ENCODE measurements at places on chromosomes 6 and 20.

DNA sequence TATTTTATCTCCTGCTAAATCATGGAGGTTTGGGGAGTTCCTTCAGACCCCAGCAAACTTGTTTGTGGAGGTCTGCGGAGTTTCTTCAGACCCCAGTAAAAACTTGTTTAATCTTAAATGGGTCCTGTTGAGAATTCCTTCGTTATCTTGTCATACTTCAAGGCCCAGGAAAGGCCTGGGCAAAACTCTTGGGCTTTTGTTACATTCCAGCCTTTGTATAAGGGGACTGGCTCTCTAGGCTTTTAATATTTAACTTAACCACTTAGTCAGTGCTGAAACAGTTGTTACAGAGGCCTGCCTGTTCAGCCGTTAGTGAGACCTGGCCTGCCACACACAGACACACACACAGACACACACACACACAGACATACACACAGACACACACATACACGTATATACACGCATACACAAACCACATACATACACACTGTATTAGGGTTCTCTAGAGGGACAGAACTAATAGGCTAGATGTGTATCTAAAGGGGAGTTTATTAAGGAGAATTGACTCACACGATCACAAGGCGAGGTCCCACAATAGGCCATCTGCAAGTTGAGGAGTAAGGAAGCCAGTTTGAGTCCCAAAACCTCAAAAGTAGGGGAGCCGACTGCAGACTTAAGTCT is 21.3 kb upstream of the CST3 start:
- no peak for DNase-seq

GRCh38 chr20:43138061-43138770 is 51.5 kb downstream of the PTPRT start:
- no peak for DNase-seq

DNA sequence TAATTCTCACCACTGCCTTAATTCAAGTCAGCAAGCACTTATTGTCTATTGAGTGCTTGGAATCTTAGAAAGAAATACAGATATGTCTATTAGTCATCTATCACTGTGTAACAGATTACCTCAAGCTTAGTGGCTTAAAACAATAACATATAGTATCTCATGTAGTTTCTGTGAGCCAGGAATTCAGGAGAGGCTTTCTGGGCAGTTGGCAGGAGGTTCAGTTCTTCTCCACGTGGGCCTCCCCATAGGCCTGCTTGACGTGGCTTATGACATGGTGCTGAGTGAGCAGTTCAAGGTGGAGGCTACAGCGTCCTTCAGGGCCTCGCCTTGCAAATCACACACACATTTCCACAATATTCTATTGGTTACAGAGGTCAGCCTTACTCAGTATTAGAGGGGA is 69.7 kb downstream of the DTD1 start:
- DNase-seq, result no peak

DNA sequence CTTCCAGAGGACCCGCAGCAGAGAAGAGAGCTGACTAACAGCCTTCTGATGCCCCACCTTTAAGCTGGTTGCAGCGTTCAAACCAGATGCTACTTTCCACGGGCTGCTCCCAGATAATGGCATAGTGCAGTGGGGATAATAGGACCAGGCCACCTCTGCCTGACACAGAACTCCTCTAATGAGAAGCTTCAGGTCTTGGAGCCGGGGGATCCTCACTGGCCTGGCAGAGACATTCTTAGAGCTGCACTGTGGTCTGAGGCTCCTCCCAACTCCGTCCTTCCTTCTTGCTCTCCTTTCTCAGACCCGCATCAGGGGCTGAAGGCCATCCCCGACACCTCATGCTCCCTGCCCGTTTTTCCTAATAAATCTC is 206.6 kb upstream of the MARCKS start:
- no peak for DNase-seq

DNA sequence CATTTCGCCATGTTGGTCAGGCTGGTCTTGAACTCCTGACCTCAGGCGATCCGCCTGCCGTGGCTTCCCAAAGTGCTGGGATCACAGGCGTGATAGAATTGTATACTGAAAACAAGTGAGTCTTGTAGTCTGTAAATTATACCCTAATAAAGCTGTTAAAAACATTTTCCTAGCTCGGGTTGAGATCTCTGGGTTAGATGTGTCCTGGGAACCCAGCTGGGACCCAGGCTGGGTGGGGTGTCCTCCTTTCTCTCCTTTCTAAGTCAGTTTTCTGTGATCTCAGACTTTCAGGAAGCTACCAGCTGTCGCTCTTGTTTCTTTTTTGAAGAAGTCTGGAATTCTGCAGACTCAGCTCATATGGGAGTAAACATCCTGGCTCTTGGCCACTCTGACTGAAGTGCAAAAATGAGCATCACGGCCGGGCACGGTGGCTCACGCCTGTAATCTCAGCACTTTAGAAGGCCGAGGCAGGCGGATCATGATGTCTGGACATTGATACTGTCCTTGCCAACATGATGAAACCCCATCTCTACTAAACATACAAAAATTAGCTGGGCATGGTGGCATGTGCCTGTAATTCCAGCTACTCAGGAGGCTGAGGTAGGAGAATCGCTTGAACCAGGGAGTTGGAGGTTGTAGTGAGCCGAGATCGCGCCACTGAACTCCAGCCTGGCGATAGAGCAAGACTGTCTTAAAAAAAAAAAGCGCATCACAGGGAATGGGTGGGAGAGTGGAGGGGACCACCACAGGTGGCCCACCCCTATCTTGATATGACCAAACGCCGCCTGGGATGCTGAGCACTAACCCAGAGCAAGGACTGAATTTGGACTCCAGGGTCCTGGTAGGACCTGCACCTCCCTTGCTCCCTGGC is 9.9 kb upstream of the PCIF1 start:
- no peak for DNase-seq

DNA sequence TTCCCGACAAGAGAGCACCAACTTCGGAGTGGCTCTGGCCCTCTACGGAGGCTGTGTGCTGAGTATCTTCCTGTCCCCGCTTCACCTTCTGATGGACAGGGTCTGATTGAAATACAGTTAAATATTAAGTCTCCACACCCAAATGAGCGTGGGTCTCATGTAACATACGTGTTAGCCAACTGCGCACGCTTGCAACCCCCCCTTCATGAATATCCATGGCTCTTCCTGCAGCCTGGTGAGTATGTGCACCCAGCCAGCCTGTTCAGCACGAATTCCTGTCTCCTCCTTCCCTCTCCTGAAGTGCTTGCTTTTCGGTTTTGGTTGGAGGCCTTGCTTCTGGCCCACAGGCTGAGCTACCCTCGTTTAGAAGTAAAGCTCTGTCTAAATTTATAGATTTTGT is 102.9 kb upstream of the FRMD1 start:
- DNase-seq, result no peak

- DNase-seq, result no peak
Observed at GRCh38 chr6:925656-926213, 232.8 kb upstream of the EXOC2 start.

- DNase-seq, result no peak
Observed at GRCh38 chr6:105066836-105067235, 109.9 kb downstream of the LIN28B start.

DNA sequence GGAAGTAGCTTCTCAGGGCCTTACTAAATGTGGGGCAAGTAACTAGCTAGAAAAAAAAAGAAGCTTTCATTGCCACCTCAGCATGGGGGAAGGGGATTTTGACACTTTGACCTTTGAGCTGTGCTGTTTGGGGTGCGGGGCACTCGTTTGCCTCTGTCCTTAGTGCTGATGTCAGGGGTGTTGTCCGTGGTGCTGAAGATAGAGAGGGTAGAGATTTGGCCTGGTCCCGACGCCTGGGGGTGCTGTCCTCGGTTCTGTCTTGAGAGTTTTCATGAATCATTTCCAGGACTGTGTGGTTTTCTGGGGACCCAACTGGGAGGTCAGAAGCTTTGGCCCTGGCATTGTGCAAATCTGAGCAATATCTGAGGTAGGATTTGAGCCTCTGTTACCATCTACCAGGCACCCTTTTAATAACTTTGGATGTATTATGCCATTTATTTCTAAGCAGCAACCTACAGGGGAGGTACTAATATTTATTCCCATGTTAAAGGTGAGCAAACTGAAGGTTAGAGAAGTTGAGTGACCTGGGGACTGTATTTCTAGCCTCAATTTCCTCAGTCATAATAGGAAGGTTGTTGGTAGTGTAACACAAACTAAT is 78.0 kb downstream of the DLGAP4 start:
- no peak for DNase-seq

GRCh38 chr6:72776456-72776855 is 154.6 kb downstream of the KCNQ5 start:
- no peak for DNase-seq

- DNase-seq, result no peak
Observed at GRCh38 chr6:40307712-40308111, 279.5 kb downstream of the LRFN2 start.

- no peak for DNase-seq
Observed at GRCh38 chr20:20814685-20815084, 102.2 kb upstream of the RALGAPA2 start.

GRCh38 chr6:68677058-68677457 is 42.0 kb downstream of the ADGRB3 start:
- no peak for DNase-seq

- no peak for DNase-seq
Observed at GRCh38 chr20:64053841-64054661, 4.6 kb upstream of the SOX18 start.

DNA sequence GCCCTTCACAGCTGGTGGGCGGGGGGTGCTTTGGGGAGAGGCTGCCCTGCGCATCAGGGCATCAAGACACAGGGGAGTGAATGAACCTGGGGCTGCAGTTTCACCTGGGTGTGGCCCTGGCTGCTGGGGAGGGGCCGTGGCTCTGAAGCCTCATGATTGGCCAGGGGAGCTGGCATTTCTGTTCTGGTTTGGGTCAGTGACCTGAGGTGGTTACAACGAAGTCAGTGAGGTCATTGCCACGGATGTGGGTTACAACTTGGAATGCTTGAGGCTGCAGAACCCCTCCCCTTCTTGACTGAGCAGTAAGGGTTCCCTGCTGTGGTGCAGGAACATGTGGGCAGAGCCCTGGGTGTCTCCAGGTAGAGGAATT is 3.0 kb downstream of the TCEA2 start:
- no peak for DNase-seq

- no peak for DNase-seq
Observed at GRCh38 chr6:113083947-113084346, 736.8 kb downstream of the RFPL4B start.

- no peak for DNase-seq
Observed at GRCh38 chr6:71259888-71260604, 28.6 kb upstream of the OGFRL1 start.

DNA sequence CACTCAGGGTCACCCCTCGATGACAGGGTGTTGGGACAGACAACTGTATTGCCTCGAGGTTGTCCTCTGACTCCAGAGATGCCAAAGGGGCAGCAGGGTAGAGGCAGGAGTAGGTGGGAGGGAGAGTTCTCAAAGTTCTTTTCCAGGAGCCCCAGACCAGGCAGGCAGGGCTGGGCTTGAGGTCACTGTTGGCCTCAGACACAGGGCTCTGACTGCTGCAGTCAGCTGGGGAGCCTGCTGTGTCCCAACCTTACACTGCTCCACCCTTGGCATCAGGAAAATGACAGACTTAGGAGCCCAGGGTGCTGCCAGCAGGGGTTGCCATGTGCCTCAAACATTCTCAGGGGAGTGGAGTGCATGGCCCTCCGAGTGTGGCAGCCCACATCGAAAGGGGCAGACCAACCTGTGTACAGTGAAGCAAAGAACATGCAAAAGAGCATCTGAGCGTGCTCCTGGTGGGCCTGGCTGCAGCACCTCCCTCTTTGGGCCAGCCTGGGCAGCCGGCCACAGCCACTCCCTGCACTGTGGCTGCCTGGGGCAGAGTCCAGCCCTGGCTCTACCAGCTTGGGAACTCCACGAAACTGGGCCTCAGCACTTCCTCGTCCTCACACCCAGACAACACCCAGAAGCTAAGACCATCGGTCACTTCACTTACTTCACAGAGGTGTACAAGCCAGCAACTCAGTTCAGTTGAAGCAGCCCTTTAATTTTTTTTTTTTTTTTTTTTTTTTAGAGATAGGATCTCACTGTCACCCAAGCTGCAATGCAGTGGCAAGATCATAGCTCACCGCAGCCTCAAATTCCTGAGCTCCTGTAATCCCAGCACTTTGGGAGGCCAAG is 24.0 kb downstream of the C6orf132 start:
- DNase-seq, result no peak

- DNase-seq, result no peak
Observed at GRCh38 chr6:167470101-167470835, 145.4 kb downstream of the TTLL2 start.

GRCh38 chr6:156883497-156884252 is 106.5 kb downstream of the ARID1B start:
- peak; percentile 33 for DNase-seq

DNA sequence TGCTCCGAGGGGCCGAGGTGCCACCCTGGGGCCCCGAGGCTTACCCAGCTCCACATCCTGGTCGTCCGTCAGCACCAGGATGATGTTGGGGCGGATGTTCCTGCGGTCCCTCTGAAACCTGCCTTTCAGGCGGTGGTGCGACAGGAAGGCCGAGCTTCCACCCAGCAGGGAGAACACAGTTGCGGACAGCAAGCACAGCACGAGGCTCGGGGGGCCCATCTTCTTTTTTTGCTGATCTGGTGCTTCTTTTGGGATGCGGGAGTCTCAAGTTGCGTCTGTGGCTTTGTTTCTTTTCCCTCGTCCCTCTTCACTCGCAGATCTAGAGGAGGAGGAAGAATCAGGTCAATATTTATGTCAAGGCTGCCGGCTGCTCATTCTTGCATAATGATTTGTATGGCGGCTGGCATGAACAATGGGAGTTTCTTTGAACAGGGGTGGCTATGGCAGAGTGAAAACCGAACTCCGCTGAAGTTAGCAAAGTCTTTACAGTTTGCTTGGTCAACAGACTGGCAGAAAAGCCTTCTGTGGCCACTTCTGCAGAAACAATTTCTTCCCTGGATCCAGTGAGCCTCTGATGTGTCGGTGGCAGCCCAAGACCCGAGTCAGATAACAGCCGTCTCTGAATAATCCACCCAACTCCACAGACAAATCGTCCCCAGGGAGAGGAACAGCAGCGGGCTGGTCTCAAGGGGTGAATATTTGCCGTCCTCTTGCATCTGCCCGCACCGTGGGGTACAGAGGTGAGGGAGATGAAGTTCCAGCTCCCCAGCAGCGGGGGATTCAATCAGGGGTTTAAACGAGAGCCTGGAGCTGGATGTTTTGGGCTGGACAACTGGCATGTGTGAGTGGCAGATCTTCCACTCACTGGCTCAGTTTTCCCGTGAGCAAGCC is 27.9 kb downstream of the SULF2 start:
- DNase-seq, result no peak

- DNase-seq, result no peak
Observed at GRCh38 chr6:4164456-4164855, 29.1 kb upstream of the ECI2 start.

DNA sequence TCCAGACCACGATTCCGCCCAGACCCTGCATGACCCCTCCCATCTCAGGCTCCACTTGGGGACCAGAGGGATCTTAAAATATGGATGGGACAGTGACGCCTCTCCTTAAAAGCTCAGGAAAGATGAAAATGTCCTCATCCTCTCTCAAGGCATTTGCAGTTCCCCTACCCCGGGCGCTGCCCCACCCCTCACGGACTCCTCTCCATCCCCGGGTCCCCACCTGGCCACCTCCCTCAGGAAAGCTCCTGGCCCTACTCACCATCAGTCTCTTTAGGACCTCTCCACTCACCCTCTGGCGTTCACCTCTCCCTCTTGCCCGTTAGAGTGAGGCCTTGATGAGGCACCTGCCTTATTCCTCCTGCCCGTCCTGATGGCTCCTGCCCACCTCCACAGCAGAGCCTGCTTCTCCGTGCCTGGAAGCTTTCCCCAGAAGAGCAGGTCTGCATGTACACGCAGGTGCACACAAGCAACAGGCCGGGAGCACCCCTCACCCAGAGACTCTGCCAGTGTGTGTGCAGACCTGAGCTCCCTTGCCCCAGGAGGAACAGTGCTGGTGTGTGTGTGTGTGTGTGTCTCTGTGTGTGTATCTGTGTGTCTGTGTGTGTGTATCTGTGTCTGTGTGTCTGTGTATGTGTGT is 105.6 kb upstream of the NXT1 start:
- no peak for DNase-seq

Data from hematopoietic multipotent progenitor cell (in vitro differentiated cells).